ENCODE measurements at places on chromosomes 3 and 15.

DNA sequence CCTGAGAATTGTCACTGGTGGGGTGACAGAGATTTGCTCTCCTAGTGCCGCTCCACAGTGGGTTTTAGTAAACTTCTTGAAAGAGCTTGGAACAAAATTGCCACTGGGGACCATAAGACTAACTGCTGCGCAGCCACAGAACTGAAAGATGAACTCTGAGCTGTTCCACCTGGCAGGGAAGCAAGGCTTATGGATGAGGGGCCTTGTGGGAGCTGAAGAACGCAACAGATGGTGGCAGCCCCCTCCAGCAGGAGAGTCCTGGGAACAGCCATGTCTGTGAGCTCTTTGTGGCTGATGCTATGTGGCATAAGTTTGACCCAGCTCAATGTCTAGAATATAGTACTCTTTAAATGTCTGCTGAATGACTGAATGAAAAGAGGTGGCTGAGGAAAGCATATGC is 66.8 kb upstream of the C2CD4B start:
- no peak for ATAC-seq

DNA sequence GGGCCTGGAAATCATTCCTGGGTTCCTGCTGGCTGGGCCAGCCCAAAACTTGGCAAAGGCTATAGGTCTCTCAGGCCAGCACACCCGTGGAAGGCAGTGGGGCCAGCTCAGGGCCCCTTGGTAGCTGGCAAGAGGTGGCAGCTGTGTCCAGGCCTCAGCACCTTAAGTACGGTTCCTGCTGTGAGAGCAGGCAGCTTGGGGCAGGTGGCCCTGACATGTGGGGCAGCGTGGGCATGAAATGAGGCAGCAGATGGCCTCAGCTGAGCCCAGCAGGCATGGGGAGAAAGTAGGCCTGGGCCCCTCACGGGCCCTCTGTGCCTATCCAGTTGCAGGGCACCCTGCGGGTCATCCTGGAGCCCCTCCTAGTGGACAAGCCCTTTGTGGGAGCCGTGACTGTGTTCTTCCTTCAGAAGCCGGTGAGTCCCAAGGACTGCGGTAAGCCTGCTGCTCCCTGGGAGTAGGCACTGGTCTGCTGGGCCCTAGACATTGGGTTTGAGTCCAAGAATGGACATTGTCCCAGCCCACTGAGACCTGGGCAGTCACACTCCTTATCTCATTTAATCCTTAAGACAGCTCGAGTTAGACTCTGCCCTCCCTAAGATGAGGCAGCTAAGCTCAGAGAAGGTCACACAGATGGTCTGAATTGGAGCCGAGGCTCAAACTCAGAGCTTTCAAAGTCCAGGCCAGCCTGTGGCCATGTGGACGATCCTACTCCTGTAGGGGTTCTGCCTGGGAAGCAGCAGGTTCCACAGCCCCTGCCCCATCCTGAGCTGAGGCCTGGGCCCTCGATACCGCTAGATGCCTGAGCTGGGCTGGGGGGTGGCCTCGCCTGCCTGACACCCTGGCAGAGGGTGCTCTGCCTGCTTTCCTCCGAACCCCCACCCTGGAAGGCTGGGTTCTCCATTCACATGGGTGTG is 25.5 kb downstream of the ESYT3 start:
- no peak for ATAC-seq

DNA sequence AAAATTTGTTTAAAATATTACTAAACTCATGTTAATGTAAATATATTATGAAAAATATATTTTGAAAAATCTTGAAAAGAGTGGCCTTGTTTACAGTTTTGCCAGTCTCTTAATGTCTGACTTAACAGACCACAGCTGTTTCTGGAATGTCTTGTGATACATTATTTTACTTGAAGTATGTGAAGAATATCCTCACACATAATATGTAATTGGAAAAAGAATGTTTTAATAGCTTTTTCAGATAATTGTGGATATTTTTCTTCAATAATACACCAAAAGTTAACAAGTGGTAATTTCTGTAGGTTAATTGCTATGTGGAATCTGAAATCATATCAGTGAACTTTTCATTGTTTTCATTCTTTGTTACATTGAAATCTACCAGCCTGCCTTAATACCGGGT is 101.3 kb downstream of the UBE2E2 start:
- ATAC-seq, result no peak

DNA sequence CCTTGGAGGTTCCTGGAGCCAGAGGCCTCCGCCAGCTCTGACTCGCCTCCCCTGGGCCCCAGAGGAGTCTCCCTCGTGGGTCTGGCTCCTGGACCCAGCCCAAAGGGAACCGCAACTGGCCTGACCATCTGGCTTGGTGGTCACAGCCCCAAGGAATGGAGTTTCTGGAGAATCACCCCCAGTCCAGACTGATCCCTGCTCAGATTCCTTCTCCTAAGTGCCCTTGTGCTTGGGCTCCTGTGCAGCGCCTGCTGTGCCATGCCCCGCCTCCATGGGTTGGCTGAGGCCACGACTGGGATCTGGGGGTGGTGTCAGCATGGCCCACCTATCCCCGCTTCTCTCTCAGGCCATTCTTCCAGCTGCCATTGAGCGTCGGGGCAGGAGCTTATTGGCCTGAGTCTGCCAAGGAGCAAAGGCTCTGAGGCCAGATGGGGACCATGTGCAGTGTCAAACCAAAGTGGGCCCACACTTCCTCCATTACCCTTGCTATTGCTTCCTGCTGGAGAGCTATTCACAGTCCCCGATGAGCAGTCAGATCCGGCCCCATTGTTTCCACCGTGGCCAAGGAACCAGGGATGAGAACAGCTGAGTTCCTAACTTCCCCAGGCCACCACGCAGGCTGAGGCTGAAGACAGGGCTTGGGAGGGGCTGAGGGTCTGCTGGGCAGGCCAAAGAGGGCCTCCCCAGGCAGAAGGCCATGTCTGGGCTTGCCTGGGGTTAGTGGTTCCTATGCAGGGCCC is 19.0 kb downstream of the CSPG4 start:
- no peak for ATAC-seq

DNA sequence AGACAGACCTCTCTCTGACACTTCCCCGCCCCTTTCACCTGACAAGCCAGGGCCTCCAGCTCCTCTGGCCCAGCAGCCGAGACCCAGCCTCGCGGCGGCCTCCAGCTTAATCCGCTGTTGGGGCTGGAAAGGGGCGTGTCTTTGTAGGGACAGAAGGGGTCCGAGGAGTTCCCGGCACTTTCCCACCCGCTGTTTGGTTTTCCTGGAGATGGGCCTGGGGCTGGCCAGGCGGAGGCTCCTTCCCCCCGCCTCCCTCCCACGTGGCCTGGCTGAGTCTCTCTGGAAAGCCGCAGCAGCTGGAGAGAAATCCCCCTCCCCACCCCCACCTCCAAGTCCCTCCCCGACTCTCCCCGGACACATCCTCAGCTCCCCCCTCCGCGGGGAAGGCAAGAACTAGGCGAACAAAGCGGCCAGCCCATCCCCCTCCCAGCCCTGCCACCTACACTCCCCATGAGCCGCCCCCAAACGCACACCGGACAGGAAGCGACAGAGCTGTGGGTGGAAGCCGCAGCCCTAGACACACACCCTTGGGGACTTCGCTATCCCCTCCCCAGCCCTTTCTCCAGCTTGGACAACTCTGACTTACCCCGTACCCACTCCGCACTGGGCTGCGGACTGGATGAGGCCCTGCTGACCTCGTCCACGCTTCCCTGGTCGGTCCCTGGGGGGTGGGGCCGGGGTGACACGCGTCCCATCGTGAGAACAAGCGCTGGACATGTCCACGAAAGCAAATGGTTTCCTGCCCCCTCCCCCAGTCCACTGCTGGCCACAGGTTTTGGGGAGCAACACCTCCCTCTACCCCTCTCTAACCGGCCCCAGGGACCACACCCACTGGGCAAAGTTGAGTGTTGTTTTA is 1.2 kb downstream of the IGDCC4 start:
- peak; percentile 8 for ATAC-seq
